H4 (cell line): ENCODE measurements at places on chromosomes 13 and 19. TPM values are rescaled to one million over a fixed set of nuclear protein-coding genes. Genes with fewer than 3 reads are reported as not detected.

MAP4K1 gene
- 0.29 and 3.0 TPM in 2 replicates for total RNA-seq

PODNL1 gene
- total RNA-seq, result 2.9 and 4.9 TPM in 2 replicates

TM9SF2 gene
- total RNA-seq, result 112 and 127 TPM in 2 replicates

NMRK2 gene
- not detected in 2 replicates for total RNA-seq

PDE4A gene
- total RNA-seq, result 1.0 and 1.1 TPM in 2 replicates

ACER1 gene
- total RNA-seq, result not detected in 2 replicates

PARP4 gene
- 27.2 and 34.6 TPM in 2 replicates for total RNA-seq

ERCC2 gene
- total RNA-seq, result 4.6 and 8.3 TPM in 2 replicates

CCDC97 gene
- total RNA-seq, result 4.6 and 7.8 TPM in 2 replicates

RASL11A gene
- 31.0 and 36.5 TPM in 2 replicates for total RNA-seq

KLK2 gene
- total RNA-seq, result not detected in 2 replicates

PCDH17 gene
- 0.99 and 3.6 TPM in 2 replicates for total RNA-seq

NXNL1 gene
- not detected in 2 replicates for total RNA-seq

SRRM5 gene
- not detected in 2 replicates for total RNA-seq

SHANK1 gene
- 0.68 and 2.2 TPM in 2 replicates for total RNA-seq

DHPS gene
- 65.1 and 100 TPM in 2 replicates for total RNA-seq

SPC24 gene
- 32.6 and 37.8 TPM in 2 replicates for total RNA-seq

PLK5 gene
- not detected in 2 replicates for total RNA-seq

IGSF23 gene
- not detected in 2 replicates for total RNA-seq
